ENCODE measurements at places on chromosomes 3 and 15.

GRCh38 chr3:34724916-34725499 lies 914.3 kb upstream of the ARPP21 start:
- DNase-seq = no peak

DNA sequence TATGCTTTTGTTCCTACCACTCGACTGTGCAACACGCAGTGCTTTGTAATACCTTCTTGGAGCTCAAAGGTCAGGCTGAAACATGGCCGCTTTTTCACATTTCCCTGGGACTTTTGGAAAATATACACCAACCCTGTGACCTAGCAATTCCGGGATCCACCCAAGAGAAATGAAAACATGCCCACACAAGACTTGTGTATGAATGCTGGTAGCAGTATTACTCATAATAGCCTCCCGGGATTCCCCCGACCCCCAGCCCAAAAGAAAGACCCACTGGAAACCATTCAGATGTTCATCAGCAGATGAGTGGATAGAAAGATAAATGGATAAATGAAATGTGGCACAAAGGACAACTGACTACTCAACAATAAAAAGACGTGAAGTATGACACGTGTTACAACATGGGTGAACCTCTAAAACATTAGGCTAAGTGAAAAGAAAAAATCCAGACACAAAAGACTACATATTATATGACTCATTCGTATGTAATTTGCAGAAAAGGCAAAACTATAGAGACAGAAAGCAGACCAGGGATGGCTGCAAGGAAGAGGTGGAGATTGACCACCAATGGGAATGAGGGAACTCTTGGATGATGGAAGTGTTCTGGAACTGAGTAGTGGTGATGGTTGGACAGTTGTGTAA lies 104.1 kb downstream of the PGPEP1L start:
- DNase-seq = no peak

GRCh38 chr3:66858656-66859381 lies 139.3 kb upstream of the KBTBD8 start:
- DNase-seq = no peak

GRCh38 chr15:52082197-52083036 lies 30.2 kb downstream of the BCL2L10 start:
- DNase-seq = no peak

- DNase-seq = no peak
Observed at GRCh38 chr3:126983276-126983652, 349 bp downstream of the PLXNA1 start.

DNA sequence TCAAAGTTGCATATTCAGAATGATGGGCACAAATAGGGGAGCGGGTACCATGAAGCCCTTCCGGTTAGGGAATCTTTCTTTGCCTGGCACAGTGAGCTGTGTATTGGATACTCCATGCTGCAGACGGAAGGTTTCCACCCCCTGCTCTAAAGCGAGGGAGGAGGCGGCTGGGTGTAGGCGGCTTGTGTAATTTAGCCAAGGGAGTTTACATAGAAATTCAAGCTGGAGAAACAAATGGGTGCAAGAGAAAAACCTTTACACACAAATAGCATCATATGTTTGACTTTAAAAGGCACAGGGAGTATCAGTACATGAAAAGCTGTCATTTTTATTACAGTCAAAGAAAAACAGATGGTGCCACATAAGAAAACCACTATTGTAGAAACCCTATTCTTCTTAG lies 59.3 kb upstream of the ADCY5 start:
- no peak for DNase-seq

DNA sequence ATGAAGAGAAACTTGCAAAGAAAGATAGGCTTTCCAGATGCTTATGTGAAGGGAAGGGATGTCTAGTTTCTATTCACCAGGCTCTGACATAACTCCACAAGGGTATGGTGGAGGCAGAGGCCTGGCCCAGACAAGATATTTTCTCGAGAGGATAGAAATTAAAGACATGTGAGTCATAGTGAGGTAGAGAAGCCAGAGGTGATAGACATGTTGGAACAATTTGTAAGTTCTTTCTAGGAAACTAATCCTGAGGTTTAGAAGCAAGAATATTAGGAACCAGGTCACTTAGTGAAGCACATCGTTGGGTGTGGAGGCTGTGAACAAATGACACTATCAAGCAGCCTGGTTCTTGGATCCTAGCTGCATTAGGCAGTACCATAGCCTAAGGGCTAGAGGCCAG lies 176.9 kb downstream of the BBX start:
- DNase-seq = no peak

GRCh38 chr3:8442993-8443650 lies 58.5 kb upstream of the LMCD1 start:
- DNase-seq = no peak

DNA sequence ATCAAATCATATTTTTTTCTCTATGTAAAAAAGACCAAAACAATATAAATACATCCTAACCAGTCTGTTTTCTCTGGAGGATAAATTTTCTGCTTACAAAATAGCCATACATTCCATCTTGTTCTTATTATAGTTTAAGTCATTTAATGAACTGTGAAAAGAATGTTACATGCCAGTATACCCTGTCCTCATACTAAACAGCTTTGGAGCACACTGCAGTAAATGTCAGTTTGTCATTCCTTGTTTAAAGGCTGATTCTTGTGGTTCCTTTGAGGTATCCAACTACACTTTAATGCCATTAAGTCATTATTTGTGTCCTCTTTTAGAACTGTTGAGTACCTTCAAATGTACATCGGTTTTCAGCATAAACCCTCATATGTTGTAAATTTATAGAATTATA lies 52.7 kb upstream of the DCBLD2 start:
- DNase-seq = no peak

- no peak for DNase-seq
Observed at GRCh38 chr3:66492071-66492470, 8.8 kb downstream of the LRIG1 start.

DNA sequence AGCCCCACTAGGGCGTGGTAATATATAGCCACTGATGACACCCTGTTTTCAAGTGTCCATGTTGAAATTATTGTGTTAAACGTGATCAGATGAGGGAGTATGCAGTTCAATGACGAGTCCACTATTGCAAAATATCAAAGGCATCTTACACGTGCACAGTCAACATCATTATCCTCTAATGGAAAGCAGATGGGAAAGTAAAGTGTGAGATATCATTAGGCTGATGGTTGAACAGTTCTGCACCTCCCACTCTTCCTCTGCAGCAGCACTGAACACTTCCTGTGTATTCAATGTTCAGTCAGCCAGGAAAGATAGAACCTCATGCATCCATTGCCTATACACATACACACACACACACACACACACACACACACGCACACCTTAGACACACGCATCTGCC lies 431.8 kb upstream of the CCDC54 start:
- no peak for DNase-seq

DNA sequence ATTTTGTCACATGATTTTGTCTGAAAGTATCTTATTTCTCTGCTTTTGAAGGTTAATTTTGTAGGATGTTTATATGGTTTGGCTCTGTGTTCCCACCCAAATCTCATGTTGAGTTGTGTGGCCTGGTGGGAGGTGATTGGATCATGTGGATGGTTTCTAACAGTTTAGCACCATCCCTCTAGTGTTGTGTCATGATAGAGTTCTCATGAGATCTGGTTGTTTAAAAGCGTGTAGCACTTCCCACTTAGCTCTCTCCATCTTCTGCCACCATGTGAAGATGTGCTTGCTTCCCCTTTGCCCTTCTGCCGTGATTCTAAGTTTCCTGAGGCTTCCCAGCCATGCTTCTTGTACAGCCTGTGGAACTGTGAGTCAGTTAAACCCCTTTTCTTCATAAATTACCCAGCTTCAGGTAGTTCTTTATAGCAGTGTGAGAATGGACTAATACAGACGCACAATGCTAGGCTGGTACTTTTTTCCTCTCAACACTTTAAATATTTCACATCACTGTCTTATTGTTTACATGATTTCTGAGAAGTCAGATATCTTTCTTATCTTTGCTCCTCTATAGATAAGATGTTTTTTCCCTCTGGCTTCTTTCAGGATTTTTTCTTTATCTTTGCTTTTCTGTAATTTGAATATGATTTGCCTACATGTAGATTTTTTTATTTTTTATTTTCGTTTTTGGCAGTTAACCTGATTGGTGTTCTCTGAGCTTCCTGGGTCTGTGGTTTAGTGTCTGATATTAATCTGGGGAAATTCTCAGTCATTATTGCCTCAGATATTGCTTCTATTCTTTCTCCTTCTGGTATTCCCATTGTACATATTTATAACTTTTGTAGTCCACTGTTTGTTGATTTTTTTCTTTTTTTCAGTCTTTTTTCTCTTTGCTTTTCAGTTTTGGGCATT lies 22.2 kb downstream of the BTD start:
- no peak for DNase-seq

DNA sequence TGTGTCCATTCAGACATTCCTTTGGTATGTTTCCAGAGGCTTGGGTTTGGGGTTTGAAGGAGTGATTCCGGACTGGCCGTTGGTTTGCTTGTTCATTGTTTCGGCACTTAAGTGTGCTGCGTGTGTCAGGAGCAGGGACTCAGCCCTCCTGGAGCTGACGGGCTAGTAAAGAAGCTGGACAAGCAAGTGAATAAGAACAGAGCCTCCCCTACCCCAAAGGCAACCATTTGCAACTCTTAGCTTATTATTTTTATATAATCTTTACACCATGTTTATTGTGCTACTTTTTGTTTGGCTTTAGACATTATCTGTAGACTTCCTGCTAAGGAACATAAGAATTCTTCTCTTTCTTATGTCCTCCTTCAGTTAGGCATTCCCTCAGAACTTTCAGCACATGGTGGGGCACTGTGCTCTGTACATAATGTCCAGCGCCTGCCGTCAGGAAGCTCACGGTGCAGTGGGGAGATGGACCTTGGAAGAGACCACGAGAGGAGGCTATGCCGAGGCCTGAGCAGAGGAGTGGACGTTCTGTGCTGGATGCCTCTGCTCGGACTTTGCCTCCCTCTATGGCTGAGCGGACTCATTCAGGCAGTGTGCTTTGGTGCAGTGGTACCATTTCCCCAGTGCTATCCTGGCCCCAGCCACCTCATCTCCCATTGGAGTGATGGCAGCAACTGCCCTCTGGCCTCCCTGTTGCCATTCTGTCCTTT lies 65.4 kb downstream of the EEFSEC start:
- DNase-seq = no peak

DNA sequence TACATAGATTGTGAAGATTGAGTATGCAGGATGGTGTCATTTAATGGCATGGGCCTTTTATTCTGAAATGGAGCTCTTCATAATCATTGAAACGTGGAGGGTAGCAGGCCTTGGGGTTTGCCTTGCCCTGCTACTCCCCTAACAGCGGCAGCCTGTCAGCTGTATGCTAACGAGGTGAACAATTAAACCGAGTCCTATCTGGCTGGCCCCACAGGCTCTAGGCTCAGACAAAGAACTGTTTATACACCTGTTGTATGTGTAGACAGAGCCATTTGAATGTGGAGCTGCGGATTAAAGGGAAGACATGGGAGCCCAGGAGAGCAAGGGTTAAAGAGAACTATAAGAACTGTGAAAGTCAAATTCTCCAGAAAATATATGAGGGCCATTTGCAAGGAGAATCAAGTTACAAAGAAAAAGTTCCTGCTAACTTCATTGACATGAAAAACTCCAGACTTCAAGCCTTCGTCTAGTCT lies 116.7 kb upstream of the CGNL1 start:
- no peak for DNase-seq

GRCh38 chr15:35061825-35062737 lies 23.0 kb downstream of the NANOGP8 start:
- no peak for DNase-seq

- DNase-seq = no peak
Observed at GRCh38 chr15:69511015-69511414, 58.4 kb downstream of the RPLP1 start.

GRCh38 chr3:43461345-43461744 lies 160.5 kb downstream of the ANO10 start:
- no peak for DNase-seq

DNA sequence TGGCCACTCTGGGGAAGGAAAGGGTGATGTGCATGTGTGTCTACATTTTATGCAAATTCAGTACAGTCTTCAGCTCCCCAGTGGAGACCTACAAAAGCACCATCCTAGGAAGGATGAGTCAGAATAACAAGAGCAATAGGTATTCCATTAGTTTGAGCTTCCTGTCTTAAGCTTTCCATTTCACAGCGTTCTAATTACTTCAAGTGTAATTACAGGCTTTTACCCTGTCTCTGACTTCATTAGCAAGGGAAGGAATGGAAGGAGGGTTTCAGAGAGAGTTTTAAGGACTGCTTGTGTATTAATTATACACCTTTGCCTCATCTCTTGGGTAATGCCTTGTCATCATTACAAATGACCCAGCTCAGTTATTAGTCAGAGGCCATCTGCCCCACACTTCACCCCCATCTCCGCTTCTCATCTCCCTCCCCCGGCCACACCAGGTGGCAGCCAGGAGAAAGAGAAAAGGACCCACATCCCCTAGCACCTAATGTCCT lies 202.8 kb upstream of the MRPL3 start:
- no peak for DNase-seq

- peak; percentile 13 for DNase-seq
Observed at GRCh38 chr3:58333206-58334012, 717 bp downstream of the PXK start.

DNA sequence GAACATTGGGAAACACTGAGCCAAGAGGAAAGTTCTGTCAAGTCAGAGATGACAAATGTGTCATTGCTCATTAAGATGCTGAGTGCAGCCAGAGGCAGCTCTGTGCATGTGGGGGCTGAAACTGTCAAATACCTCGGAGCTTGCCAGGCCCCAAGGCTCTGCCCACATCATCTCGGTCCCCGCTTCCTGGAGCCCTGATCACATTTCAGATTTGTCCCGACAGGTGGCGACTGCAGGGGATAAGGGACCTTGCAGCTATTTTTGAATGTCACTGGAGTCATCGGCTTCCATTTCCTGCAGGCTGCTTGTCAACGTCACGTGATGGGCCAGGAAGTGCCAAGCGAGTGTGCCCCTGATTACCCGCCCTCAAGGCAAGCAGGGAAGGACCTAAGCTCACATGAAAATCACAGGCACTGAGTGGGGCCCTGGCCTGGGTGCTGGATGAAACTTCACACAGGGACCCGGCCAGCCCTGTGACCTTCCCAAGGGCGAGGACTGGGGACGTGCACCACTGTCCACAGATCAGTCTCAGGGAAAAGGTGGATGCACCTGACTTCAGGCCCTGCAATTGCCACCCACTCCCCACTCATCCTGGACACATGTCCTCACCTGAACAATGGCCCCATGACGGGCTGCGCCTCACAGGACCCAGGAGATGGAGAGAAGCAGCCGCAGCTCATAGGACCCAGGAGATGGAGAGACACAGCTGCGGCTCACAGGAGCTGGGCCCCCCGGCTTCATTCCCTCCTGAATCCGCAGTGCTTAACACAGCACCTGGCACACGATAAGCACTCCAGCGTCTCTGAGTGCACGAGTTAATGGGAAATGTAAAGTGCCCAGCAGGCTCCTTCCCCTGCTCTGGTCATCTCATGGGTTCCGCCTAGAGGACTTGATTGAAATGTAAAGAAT lies 73.4 kb downstream of the NUP210 start:
- peak; percentile 48 for DNase-seq

- DNase-seq = no peak
Observed at GRCh38 chr3:14806641-14807263, 12.0 kb upstream of the FGD5 start.

DNA sequence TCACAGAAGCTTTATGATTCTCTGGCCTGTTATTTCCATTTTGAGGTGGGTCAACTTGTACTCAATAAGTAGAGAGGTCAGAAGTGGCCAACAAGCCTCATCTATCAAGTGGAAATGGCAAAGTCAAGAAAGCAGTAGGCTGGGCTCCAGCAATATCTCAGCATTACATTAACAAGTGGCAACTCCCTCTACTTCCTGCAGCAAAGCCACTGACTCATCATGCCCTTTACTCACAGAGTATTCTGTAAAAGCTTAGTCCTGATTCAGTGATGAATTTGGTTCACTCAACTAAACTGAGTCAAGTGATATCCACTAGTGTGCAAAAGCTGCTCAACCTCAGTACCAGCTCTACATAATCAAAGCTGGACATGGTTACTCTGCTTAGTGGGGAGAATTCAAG lies 954.6 kb downstream of the EPHA3 start:
- no peak for DNase-seq
